ENCODE measurements at places on chromosomes 6 and 20.

GRCh38 chr20:9139106-9139833, 70.4 kb downstream of the PLCB4 start:
- DNase-seq = no peak

DNA sequence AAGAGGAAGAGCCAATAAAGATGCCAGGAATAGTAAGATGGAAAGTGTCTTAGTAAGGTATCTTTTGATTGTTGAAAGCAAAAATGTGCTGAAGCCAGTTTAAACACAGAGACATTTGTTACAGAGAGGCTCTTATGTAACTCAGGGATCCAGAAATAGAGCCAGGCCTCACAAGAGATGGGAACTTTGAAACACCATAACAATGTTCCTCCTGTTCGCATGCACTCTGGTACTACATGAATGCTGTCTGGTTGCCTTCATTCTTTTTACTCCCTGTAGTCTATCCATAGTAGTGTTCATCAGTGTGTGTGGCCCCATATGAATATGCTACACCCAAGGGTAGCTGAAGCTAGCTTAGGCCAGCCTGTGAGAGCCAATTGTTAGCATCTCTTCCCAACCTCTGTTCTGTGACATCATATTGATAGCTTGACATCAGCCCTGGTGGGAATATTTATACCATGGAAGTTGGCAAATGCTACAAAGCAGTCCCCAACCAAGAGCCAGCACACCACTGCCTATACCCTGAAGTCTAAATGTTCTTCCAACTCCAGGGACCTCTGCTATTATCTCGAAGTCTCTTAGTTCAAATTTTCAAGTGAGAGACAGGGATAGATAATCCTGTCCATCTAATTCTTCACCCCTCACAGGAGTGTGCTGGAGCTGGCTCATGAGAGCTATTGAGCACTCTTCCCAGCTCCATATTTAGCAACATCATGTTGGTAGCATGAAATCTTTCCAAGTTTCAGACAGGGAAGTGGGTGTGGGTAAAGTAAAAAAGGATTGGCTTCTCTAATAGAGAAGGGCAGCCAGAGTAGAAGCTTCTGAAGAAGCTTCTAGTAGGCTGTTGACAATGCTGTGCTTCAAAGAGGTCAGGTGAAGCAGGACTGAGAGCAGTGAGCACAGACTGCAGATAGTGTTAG, 7.0 kb downstream of the NDUFAF5 start:
- DNase-seq = no peak

DNA sequence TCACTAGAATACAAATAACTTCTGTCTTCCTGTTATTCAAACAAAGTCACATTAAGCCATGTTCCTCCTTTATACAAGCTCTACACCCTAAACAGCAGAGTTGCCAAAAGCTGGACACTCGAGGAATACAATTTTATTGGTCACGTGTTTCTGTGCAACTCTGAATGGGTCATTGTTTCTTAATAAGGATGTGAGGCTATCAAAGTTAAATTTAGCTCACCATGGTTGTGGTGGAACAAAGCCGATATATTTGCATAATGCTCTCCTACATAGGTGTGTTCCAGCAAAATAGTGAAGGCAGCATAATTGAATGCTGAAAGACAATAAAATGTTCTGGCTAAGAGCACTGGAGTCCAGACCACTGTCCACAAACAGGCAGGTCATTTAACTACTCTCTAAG, 36.9 kb upstream of the CD2AP start:
- no peak for DNase-seq

- DNase-seq = no peak
These were observed 98.1 kb downstream of the HIVEP2 start for GRCh38 chr6:142846883-142847287.

GRCh38 chr20:51139891-51140290, 117.0 kb upstream of the KCNG1 start:
- DNase-seq = no peak

- DNase-seq = no peak
These were observed at the start of gene CHRNA4 for GRCh38 chr20:63360850-63361518. Gene CHRNA4, minus strand, starts transcription at chr20:63361349. Its CDS starts 184 bp downstream, at chr20:63361165.

DNA sequence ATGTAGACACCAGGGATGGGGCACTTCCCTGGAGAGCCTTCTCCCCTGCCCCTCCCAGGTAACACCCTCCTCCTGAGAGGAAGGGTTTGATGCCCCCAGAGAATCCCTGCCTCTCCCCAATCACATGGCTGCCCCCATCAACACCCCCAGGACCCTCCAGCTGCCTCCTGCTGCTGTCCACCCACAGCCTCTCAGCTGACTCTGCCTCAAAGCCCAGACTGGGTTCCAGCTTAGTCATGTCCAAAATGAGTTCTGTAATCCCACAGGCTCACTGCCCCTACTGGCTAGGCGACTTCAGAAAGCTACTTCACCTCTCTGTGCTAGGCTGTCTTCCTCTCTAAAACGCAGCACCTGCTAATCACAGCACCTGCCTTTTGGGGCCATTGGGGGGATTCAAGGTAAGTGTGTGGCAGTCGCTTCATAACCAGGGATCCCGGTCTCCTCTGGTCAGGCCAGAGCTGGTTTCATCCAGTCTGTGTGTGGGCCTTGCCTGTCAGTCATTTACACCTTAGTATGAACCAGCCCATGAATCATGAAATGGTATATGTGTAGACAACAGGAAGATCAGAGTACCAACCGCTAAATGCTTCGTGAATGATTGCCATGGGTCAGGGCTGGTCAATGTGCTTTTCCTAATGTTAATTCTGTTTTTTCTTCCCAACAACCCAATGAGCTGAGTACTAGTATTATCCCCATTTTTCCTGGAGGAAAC, 40.4 kb downstream of the TFEB start:
- DNase-seq = no peak
